ENCODE measurements at places on chromosomes 2 and 18.

DNA sequence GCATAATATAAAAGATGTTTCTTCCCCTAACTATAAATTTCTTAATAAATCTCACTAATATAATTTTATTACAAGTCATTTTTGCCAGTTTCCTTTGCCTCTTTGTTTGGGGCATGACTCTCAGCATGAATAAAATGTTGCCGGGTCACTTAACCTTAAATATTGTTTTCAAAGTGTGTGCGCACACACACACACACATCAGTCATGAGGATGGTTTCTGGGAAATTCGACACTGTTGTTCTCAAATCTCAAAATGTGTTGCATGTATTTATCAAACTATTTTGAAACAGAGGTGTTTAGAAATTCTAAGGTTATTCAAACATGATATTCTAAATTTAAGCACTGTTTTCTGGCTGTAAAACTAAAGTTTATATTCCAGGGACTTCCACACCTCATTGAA lies 31.5 kb downstream of the FAP start:
- DNase-seq, result no peak

GRCh38 chr2:205720451-205720902 lies 38.2 kb downstream of the NRP2 start:
- no peak for DNase-seq

DNA sequence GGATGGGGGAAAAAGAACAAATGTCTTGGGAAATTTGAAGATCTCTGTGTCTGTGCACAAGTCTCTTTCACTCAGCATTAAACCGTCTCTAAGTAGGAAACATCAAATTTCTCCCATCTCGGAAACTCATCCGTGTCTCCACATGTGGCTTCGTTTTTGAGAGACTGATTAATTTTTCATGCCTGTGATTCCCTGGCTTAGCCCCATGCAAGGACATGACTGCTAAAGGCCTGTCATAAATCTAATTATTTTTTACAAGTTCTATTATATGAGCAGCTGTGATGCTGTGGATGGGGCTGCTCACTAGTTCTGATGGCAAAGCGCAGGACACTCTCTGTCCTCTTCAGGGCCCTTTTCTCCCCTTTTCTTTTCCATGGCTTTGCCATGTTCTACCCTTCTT lies 129.1 kb downstream of the RGPD3 start:
- no peak for DNase-seq

GRCh38 chr2:234939576-234939975 lies 12.2 kb upstream of the SH3BP4 start:
- DNase-seq, result no peak

- peak; percentile 58 for DNase-seq
These were observed 247.4 kb downstream of the MYO3B start for GRCh38 chr2:170425281-170425751.

DNA sequence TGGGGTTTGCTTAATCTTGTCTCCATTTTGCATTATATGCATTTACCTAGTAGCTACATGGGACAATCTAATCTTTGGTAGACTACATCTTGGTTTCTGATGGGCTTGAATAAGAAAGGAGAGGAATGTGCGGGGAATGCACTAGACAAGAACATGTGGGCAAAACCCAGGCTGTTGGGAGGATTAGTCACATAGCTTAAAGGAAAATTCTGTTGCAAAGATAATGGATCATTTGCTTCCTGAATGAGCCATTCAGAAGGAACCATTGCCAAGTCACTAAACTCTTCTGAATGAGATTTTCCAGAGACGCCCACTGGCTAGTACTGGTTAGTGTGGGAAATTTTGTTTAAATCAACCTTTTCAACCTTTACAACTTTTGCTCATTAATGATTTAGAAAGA lies 84.8 kb downstream of the OSBPL6 start:
- peak; percentile 93 for DNase-seq

DNA sequence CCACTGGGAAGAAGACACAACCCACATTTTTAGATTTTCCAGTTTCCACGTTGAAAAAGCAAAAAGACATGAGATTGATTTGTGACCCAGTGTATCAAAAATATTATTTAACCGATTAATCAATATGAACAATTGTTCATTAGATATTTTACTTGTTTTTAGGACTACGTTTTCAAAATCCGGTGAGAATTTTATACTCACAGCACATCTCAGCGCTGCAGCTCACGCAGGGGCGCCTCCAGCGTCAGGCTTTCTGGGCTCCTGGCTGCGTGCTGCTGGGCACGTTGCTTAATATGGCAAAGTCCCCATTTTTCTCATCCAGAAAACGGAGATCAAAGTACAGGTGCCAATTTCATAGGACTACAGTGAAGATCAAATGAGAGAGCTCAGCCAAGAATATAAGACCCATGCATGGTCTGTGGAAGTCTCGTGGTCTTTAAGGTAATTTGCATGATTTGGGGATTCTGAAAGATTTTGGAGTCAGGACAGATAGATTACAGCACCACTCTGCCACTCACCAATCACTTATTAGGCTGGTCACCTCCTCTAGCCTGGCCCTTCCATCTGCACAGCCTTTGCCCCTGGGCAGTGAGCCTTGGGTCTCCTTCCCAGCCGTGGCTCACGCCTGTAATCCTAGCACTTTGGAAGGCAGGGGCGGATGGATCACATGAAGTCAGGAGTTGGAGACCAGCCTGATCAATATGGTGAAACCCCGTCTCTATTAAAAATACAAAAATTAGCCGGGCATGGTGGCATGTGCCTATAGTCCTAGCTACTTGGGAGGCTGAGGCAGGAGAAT lies 36.2 kb downstream of the PTPN18 start:
- no peak for DNase-seq

DNA sequence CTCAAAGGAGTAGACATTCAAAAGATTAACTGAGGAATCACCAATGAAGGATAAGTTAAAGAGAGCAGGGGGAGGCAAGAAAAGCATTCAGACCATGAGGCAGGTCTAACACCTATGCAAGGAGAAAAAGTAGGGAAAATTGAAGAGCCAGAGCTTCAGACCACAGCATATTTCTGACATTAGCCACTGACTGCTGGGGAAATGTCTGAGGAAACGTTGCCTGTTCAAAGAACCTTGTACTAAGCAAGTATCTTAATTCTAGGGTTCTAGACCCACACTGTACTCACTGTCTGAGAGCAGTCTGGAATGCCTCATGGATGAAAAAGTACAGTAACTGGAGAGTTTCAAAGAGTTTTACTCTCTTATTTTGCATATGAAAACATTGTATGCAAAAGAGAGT lies 39.5 kb upstream of the TFPI start:
- peak; percentile 15 for DNase-seq

All from epithelial cell of esophagus (primary cell).